ENCODE measurements at places on chromosomes 4 and X.

DNA sequence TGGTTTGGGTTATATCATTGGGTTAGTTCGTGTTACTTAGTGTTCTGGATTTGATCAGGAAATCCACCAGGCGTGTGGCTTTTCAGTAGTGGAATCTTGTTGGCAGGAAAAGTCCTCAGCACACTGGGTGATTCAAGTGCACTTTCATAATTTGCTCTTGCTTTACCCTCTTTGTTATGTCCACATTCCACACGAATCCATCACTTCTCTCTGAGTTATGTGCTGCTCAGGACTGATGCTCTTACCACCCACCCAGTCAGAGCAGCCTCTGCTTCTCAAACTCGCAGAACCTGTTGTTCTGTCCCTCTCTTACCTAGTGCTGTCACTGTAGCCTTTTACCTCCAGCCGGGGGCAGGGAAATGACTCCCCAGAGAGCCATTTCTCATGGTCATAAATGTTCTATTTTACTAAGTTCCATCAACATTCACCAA, 37.2 kb upstream of the SCRG1 start:
- H3K27ac ChIP-seq: peak overlapping the region; percentile 16
- no peak overlapping the region for H3K4me3 ChIP-seq
- peaks cover 6% of the 10 kb centered on the region for H3K36me3 ChIP-seq

GRCh38 chr4:39569209-39569608, 42.0 kb upstream of the UGDH start:
- peaks cover 6% of the 10 kb centered on the region for H3K4me1 ChIP-seq
- DNase-seq: no peak
- peaks cover 30% of the 10 kb centered on the region for H3K36me3 ChIP-seq
- H3K27me3 ChIP-seq: no peaks in the 10 kb centered on the region
- no peak overlapping the region for H3K4me3 ChIP-seq

GRCh38 chr4:7254736-7255487, 62.6 kb downstream of the SORCS2 start:
- H3K4me3 ChIP-seq: no peak overlapping the region
- no peak for DNase-seq
- peaks cover 29% of the 10 kb centered on the region for H3K27me3 ChIP-seq
- no peak overlapping the region for H3K27ac ChIP-seq
- H3K36me3 ChIP-seq: no peaks in the 10 kb centered on the region

GRCh38 chr4:118865091-118865708, 23.5 kb upstream of the SYNPO2 start:
- H3K27ac ChIP-seq: no peak overlapping the region
- no peaks in the 10 kb centered on the region for H3K36me3 ChIP-seq
- H3K4me3 ChIP-seq: no peak overlapping the region
- DNase-seq: no peak
- no peaks in the 10 kb centered on the region for H3K27me3 ChIP-seq

DNA sequence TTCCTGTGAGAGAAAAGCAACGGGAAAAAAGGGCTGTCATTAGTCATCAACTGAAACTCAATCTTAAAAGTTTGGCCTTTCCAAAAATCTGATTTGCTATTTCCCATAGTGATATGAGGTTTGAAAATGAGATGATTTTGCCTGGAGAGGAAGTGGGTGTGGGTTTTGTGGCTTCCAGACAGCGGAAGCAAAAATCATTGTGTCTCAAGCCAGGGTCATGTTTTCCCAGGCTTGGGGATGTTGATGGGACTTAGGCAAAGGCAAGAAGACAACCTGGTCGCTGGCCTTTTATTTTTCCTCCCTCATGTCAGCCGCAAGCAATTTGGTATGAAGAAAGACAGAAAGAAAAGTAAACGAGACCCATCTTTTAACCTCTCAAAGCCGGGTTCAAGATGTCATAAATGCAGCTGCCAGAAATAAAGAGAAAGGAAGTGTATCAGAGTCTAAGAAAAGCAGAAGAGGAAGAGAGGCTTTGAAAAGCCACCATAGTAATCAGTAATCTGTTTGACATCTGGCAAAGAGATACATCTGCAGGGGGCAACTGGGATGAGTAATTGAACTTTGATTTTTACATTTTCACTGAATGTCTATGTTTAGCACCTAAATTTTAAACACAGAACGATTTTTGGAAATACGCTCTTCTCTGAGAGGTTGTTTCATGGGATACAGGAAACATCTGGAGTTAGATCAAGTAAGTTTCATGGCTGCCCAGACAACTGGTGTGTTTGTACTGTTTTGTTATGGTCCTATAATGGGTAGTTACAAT, 521.6 kb upstream of the SLIT2 start:
- no peak overlapping the region for H3K27ac ChIP-seq
- no peaks in the 10 kb centered on the region for H3K36me3 ChIP-seq
- DNase-seq: no peak
- H3K27me3 ChIP-seq: no peaks in the 10 kb centered on the region
- H3K4me3 ChIP-seq: no peak overlapping the region
- H3K4me1 ChIP-seq: no peaks in the 10 kb centered on the region

- peaks cover 28% of the 10 kb centered on the region for H3K4me1 ChIP-seq
- H3K4me3 ChIP-seq: no peak overlapping the region
- peak overlapping the region; percentile 80 for H3K27ac ChIP-seq
- DNase-seq: peak; percentile 84
- H3K36me3 ChIP-seq: no peaks in the 10 kb centered on the region
These were observed 35.2 kb downstream of the SLC25A5 start for GRCh38 chrX:119503484-119503861.

DNA sequence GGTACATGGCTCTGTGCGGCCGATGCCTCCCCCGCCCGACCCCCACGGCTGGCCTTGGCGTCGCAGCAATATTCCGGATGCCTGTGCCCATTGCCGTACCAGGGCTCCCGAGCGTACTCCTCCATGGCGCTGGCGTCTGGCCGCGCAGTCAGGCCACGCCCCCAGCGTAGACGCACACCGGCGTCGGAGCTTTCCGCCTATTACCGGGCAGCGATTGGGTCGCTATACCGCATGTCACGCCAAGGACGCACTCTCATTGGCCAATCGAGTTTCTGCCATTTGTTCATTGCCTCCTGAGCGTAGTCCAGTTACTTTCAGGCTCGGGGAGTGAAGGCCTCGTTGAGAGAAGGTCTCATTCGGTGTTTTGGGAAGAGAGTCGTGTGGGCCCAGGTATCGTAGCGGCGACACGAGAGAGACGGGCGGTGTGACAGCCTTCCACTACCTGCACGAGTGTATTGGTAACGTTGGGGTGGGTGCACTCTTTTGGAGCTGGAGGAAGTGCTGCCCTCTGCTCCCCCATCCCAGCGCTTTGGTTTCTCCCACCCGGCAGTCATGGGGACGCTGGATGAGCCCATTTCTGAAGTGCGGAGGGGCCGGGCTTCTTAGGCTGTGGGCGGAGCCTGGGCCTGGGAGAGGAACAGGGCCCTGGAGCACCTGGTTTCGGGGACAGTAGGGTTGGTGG, at the start of the genes PQBP1 and TIMM17B:
TSS of gene PQBP1 (plus strand) at position 306 of the 682 bp plus-strand sequence. CDS start 580 bp downstream, outside the sequence.
TSS of gene TIMM17B (minus strand) at position 144 of the 682 bp plus-strand sequence. CDS start at position 125, 19 bp downstream.
- peak within 1 kb of the TSS; percentile 94 for H3K27ac ChIP-seq
- peak; percentile 94 for DNase-seq
- peaks cover 15% of the 10 kb centered on the region for H3K4me1 ChIP-seq
- H3K36me3 ChIP-seq: peaks cover 36% of the 10 kb centered on the region

DNA sequence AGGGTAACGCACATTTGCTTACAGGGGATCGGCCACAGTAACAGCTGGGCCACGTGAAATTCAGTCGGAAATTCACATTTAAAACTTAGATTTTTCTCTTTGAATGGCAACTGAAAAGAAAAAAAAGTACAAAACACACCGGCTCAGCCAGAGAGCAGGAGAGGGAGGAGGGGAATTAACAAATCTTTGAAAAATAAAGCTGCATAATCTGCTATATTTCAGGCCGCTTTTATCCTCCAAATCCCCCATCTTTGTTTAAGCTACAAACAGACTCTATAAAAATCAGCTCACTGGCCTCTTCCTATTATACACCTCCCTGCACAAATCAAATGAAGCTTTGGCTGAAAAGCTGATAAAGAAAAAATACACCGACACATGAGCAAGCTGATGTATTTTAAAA, 169.1 kb downstream of the LDB2 start:
- H3K27ac ChIP-seq: no peak overlapping the region
- no peaks in the 10 kb centered on the region for H3K4me1 ChIP-seq
- DNase-seq: no peak
- no peaks in the 10 kb centered on the region for H3K27me3 ChIP-seq
- H3K4me3 ChIP-seq: no peak overlapping the region

DNA sequence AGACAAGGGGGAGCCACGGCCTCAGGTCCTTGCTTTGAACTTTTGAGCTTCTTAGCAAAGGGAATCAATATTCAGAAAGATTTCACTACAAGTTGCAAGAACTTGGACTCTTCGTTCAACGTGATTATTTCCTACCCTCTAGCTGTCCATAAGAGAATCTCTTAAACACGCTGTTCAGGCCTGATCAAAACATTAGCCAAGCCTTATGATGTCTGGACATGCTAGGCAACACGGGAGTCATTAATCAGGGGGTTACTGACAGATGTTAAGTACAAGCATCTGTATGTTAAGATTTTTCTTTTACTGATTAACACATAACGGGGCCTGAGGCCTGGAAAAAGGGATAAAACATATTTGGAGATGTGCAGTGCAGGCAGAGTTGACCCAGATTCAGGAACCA, 138.9 kb upstream of the IL1RAPL2 start:
- H3K4me1 ChIP-seq: no peaks in the 10 kb centered on the region
- no peak for DNase-seq
- no peak overlapping the region for H3K4me3 ChIP-seq
- no peaks in the 10 kb centered on the region for H3K27me3 ChIP-seq
- no peaks in the 10 kb centered on the region for H3K36me3 ChIP-seq

DNA sequence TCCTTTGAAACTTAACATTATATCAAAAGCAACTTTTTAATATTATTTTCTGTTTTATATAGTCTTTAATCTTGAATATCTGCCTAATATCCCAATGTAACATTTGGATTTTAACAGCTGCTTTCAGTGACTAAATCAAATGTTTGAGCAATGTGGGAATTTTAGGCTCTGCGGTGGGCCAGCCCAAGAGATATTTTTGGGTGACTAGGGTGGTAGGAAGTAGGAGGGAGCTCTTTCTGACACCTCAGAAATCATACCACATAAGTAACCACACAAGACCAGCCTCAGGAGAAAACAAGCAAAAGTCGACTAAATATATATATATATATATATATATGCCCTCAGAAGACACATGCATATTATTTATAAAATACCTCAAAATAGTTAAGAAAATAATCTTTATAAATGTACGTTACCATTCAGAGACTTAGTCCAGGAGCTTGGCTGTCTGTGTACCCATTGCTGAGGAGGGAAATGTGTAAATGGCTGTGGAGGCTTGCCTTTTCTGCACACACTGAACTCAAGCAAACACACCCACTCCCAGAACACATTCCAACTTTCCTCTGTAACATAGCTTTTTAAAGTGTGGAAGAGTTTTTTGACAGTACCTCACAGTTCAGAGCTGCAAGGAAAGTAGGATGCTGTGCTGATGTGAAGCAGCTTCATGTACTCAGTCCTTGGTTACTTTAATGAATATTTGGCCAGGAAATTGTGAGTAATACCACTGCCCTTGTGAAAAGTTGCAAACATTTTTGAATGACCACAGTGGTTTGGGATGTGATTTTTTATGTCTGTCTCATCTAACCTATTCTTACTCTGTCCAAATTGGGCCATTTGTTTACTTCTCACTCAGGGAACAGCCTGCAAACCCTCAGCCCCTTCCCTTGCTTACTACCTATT, at the start of gene RTL3:
TSS of gene RTL3 (minus strand) at position 484 of the 900 bp plus-strand sequence. CDS start 908 bp downstream, outside the sequence.
- H3K36me3 ChIP-seq: no peaks in the 10 kb centered on the region
- peaks cover 16% of the 10 kb centered on the region for H3K4me1 ChIP-seq
- peak within 1 kb of the TSS; percentile 44 for H3K27ac ChIP-seq
- no peak within 1 kb of the TSS for H3K4me3 ChIP-seq
- no peaks in the 10 kb centered on the region for H3K27me3 ChIP-seq
- DNase-seq: no peak

DNA sequence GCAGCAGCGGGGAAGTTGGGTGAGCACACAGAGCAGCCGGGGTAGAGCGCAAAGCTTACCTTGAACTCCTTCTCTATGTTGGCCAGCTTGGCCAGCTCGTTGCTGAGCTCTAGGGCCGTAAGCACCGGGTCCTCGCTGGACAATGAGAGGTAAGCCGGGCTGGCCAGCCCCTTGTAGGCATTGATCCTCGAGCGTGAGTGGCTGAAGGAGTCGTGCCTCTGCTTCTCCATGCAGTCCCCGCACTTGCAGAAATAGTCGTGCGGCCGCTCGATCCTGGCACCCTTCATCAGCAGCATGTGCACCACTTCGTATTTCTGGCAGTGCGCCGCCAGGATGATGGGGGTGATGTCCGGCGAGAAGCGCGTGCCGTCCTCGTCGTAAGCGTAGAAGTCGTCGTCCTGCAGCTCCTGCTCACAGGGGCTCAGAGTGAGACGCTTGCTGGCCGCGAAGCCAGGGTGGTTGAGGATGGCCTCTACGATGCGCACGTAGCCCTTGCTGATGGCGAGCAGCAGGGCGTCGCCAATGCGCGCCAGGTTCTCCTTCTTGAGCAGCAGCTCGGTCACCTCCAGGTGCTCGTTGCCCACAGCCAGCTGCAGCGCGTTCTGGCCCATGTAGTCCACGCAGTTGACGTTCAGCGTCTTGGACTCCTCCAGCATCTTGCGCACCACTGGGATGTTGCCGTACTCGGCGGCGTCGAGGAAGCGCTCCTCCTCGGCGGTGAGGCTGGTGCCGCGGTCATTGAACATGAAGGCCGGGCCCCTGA, 19.5 kb downstream of the TRPC3 start:
- no peaks in the 10 kb centered on the region for H3K36me3 ChIP-seq
- no peak overlapping the region for H3K27ac ChIP-seq
- H3K27me3 ChIP-seq: no peaks in the 10 kb centered on the region
- DNase-seq: no peak
- no peaks in the 10 kb centered on the region for H3K4me1 ChIP-seq

DNA sequence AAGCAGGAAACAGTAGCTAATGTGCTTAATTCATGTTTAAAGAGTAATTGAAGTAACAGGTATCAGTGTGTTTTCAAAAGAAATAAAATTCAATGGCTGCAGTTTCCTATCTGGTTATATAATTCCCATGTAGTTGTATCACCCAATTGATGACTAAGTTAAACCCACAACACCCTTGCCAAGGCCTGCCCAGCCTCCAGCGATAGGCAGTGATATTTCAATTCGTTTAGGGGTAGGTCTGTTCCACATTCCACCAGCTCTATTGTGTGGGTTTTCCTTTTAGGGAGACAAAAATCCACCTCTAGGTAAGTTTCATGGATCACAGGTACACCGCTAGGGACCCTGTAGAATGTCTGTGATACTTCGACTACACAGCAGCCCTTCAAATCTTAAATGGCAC, 24.7 kb upstream of the MXRA5 start:
- no peak for DNase-seq
- H3K27me3 ChIP-seq: no peaks in the 10 kb centered on the region
- H3K4me3 ChIP-seq: no peak overlapping the region
- H3K4me1 ChIP-seq: no peaks in the 10 kb centered on the region
- no peak overlapping the region for H3K27ac ChIP-seq

DNA sequence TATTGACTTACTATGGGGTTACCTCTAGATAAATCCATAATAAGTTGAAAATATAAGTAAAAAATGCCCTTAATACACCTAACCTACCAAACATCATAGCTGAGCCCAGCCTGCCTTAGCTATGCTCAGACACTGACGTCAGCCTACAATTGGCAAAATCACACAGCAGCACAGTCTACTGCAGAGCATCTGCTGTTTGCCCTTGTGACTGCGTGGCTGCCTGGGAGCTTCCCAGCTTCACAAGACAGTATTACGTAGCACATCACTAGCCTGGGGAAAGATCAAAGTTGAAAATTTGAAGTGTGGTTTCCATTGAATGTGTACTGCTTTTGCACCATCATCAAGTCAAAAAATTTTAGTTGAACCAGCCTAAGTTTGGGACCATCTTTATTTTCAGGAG, 8.8 kb downstream of the HTT-AS start:
- H3K4me3 ChIP-seq: no peak overlapping the region
- no peaks in the 10 kb centered on the region for H3K4me1 ChIP-seq
- H3K27ac ChIP-seq: no peak overlapping the region
- H3K27me3 ChIP-seq: no peaks in the 10 kb centered on the region
- no peak for DNase-seq
